ENCODE measurements at places on chromosomes 11 and 22. TPM values are rescaled to one million over a fixed set of nuclear protein-coding genes. Genes with fewer than 3 reads are reported as not detected.

DNA sequence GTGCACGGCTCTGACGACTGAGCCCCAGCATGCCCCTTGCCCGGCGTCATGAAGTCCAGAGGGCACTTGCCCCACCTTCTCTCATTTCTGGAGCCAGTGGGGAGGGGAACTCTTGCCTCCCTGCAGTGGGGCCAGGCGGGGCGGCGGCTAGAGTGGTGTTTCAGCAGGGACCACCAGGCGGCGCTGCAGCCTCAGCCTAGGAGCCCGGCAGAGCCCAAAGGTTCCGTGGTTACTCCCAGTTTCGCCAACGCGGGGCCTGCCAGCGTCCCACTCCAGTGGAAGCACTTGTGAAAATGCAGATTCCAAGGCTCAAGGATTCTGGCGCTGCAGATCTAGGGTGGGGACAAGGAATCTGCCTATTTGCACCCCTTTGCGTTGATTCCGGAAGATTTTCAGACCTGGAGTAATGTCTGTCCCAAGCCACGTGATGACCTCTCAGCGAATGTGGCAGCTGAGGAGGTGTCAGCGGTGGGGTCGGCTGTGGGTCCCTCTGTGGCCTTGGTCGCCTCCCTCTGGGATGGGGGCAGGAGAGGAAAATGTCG, 55.7 kb downstream of the CD82 start:
- peaks cover 29% of the 10 kb centered on the region for H3K36me3 ChIP-seq
- DNase-seq: peak; percentile 75
- H3K27ac ChIP-seq: peak overlapping the region; percentile 9
- peaks cover 36% of the 10 kb centered on the region for H3K4me1 ChIP-seq
- H3K27me3 ChIP-seq: no peaks in the 10 kb centered on the region

GRCh38 chr11:40647295-40647694, 812.2 kb downstream of the LRRC4C start:
- no peaks in the 10 kb centered on the region for H3K4me1 ChIP-seq
- H3K36me3 ChIP-seq: no peaks in the 10 kb centered on the region
- no peaks in the 10 kb centered on the region for H3K27me3 ChIP-seq
- H3K27ac ChIP-seq: no peak overlapping the region
- no peak overlapping the region for H3K4me3 ChIP-seq
- no peak for DNase-seq

The ANKK1 gene
- total RNA-seq: 0.07 TPM

GRCh38 chr11:109237636-109238035, 184.4 kb upstream of the C11orf87 start:
- H3K36me3 ChIP-seq: no peaks in the 10 kb centered on the region
- H3K27ac ChIP-seq: no peak overlapping the region
- DNase-seq: no peak
- no peak overlapping the region for H3K4me3 ChIP-seq
- no peaks in the 10 kb centered on the region for H3K4me1 ChIP-seq

GRCh38 chr11:101848262-101848661, 66.5 kb upstream of the CEP126 start:
- H3K36me3 ChIP-seq: no peaks in the 10 kb centered on the region
- H3K27me3 ChIP-seq: no peaks in the 10 kb centered on the region
- H3K4me1 ChIP-seq: no peaks in the 10 kb centered on the region
- H3K4me3 ChIP-seq: no peak overlapping the region

- no peak for DNase-seq
- no peaks in the 10 kb centered on the region for H3K36me3 ChIP-seq
- no peaks in the 10 kb centered on the region for H3K27me3 ChIP-seq
These were observed 59.1 kb downstream of the SCGB1A1 start for GRCh38 chr11:62477927-62478326.

GRCh38 chr22:48883211-48883960, 944.3 kb downstream of the BRD1 start:
- H3K4me1 ChIP-seq: no peaks in the 10 kb centered on the region
- no peak overlapping the region for H3K4me3 ChIP-seq
- H3K27ac ChIP-seq: no peak overlapping the region
- H3K36me3 ChIP-seq: no peaks in the 10 kb centered on the region

The SLC22A9 gene
- not detected for total RNA-seq

DNA sequence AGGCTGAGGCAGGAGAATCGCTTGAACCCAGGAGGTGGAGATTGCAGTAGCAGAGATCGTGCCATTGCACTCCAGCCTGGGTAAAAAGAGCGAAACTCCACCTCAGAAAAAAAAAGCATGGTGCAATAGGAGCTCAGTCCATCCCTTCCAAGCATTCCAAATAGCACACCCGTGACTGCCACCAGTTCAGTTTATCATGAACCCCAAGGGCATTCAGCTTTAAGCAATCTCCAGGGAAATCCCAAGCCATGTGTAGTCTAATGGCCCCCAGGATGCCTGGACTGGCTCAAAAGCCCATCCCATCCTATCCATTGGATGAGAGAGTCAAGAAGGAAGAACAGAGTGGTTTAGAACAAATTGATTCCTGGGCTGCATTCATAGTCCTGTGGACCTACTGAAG, 16.2 kb downstream of the MICAL3 start:
- no peaks in the 10 kb centered on the region for H3K4me1 ChIP-seq
- no peak for DNase-seq
- no peaks in the 10 kb centered on the region for H3K36me3 ChIP-seq
- peaks cover 4% of the 10 kb centered on the region for H3K27me3 ChIP-seq
- H3K4me3 ChIP-seq: no peak overlapping the region

DNA sequence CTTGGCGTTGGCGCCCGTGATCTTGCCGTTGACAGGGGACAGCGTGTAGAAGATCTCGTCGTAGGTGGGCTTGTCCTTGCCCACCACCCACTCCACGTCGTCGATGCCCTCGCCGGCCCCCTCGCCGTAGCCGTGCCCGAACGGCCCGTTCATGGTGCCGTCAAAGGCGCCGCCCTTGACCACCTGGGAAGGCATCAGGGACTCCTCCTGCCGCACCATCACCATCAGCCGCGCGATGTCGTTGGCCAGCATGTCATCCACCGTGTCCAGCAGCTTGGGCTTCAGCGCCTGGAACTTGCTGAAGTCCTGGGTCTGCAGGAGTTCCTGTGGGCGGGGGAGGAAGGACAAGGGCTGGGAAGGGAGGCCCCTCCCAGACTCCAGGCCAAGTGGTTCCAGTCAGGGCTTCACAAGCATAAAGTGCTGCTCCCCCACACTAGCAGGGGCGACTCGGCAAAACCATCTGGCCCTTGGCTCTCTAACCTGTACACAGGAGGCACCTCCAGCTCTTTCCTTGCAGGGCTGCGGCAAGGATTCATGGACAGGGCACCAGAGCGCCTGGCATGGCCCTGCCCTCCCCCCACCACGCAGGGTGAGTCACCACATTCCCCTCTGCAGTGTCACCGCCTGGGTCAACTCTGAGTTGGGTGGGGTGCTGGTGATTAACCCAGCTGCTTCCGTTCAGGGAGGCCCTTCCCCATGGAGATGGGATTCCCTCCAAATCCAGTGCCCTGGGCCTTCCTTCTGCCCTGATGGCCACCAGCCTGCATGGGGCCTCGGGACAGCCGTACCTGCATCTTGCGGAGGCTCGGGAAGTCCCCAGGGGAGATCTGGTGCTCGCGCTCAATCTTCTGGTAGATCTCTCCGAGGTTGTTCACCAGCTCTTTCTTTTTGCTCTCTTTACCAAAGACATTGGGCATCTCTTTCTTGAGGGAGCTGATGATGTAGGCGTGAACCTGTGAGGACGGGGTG, 10.4 kb upstream of the CDC42BPG start:
- peak overlapping the region; percentile 45 for H3K4me3 ChIP-seq
- H3K27ac ChIP-seq: peak overlapping the region; percentile 79
- no peaks in the 10 kb centered on the region for H3K27me3 ChIP-seq
- peak; percentile 75 for DNase-seq
- peaks cover 88% of the 10 kb centered on the region for H3K4me1 ChIP-seq
- H3K36me3 ChIP-seq: peaks cover 58% of the 10 kb centered on the region

GRCh38 chr22:43926349-43926710, 2.7 kb downstream of the PNPLA3 start:
- H3K4me1 ChIP-seq: peaks cover 4% of the 10 kb centered on the region
- H3K27me3 ChIP-seq: peaks cover 12% of the 10 kb centered on the region
- H3K4me3 ChIP-seq: no peak overlapping the region
- H3K36me3 ChIP-seq: no peaks in the 10 kb centered on the region
- no peak overlapping the region for H3K27ac ChIP-seq

The OR10D3 gene
- total RNA-seq: not detected

GRCh38 chr11:66720223-66720898, 8.7 kb downstream of the SPTBN2 start:
- H3K27ac ChIP-seq: no peak overlapping the region
- H3K4me1 ChIP-seq: peaks cover 8% of the 10 kb centered on the region
- no peak overlapping the region for H3K4me3 ChIP-seq
- peaks cover 33% of the 10 kb centered on the region for H3K27me3 ChIP-seq

The TRIM34 gene
- total RNA-seq: 11.9 TPM

The PLEKHA7 gene
- 5.1 TPM for total RNA-seq

GRCh38 chr22:43488031-43488866, 76.4 kb downstream of the MPPED1 start:
- peaks cover 5% of the 10 kb centered on the region for H3K27me3 ChIP-seq
- DNase-seq: no peak
- no peak overlapping the region for H3K4me3 ChIP-seq
- no peaks in the 10 kb centered on the region for H3K4me1 ChIP-seq
- H3K27ac ChIP-seq: no peak overlapping the region
- H3K36me3 ChIP-seq: no peaks in the 10 kb centered on the region

DNA sequence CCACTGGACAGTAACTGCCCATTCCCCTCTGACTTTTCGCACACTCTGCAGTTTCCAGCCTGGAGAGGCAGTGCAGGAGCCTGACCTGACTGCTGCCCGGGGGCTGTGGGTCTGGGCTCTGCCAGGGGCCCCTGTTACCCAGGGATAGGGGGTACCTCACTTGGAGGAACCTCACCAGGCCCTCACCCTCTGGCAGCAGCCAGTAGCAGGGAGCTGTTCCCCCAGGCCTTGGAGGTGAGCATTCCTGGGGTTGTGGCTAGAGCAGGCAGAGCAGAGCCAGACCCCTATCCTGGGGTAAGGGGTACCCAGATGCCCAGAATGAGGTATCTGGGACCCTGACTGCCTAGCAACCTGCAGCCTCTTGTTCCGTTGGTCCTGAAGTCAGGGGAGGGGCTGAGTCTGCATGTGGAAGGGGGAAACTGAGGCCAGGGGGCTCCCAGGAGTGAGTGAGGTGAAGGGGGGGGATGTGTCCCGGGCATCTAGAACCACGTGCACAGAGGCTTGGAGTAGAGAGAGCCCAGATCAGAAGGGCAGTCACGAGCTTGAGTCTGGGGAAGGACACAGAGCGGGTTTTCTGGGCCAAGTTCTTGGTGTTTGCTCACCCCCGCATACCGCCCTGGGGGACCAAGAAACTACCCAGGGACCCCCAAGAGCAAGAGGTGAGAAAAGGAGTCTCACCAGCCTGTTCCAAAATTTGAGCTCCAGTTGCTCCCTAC, 43.9 kb upstream of the ACCSL start:
- H3K27ac ChIP-seq: no peak overlapping the region
- H3K4me3 ChIP-seq: no peak overlapping the region
- no peak for DNase-seq
- peaks cover 12% of the 10 kb centered on the region for H3K27me3 ChIP-seq
- no peaks in the 10 kb centered on the region for H3K4me1 ChIP-seq
- H3K36me3 ChIP-seq: no peaks in the 10 kb centered on the region

The ADM2 gene
- total RNA-seq: 7.4 TPM

DNA sequence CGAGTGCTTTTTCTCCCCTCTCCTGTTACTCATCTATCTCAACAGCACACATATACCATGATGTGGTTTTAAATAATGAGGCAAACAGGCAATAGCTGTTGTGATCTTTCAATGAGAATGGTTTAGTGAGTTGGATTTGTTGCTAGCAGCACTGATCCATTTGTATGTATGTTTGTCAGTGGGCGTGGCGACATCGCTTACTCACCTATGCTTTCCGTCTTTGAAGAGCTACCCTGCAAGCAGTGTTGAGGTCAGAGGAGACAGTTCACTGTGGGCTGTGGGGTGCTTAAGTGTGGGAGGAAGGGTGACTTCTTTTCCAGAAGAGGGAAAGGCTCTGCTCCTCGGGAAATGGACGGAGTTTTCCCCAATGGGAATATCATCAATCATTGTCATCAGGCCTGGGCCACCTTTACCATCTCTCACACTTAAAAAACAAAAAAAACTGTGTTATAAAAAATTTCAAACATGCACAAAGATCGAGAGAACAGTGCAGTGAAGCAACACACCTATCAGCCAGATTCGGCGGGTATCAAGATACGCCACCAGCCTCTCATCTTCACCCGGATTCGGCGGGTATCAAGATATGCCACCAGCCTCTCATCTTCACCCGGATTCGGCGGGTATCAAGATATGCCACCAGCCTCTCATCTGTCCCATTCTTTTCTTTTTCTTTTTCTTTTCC, 83.8 kb downstream of the TBC1D22A start:
- H3K27me3 ChIP-seq: no peaks in the 10 kb centered on the region
- H3K4me3 ChIP-seq: no peak overlapping the region
- H3K27ac ChIP-seq: no peak overlapping the region
- peak; percentile 15 for DNase-seq
- H3K36me3 ChIP-seq: peaks cover 14% of the 10 kb centered on the region

DNA sequence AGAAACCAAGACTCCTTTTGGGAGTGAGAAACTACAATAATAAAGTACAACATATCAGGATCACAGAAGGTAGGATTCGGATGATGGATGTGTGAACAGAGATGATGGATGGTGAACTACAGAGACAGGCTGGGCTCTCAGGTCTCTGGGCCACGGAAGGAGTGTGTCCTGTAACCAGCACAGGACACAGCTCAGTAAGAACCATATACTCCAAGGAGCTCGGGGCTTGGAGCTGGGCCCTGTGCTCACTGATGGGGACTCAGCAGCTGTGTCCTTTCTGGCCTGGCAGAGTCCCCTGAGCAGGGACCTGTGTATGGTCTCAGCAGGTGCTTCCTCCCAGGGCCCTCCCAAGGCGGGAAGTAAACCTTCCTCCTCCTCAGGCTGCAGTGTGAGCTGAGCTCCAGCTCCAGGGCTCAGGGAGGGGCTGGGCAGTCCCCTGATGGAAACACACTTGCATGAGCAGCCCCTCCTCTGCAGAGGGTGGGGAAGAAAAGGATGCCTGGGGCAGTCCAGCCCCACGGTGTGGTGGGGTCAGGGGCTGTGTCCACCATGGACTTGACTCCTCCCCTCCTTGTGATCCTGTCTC, 39.8 kb upstream of the TOP3B start:
- no peaks in the 10 kb centered on the region for H3K4me1 ChIP-seq
- H3K4me3 ChIP-seq: no peak overlapping the region
- H3K27me3 ChIP-seq: peaks cover 4% of the 10 kb centered on the region
- DNase-seq: no peak
- H3K27ac ChIP-seq: no peak overlapping the region

GRCh38 chr22:43000441-43001175, 14.3 kb downstream of the PACSIN2 start:
- H3K4me1 ChIP-seq: peaks cover 78% of the 10 kb centered on the region
- no peaks in the 10 kb centered on the region for H3K36me3 ChIP-seq

The PNPLA5 gene
- total RNA-seq: not detected

The TRIM21 gene
- 40.3 TPM for total RNA-seq

- DNase-seq: no peak
- H3K27me3 ChIP-seq: peaks cover 34% of the 10 kb centered on the region
- H3K4me1 ChIP-seq: no peaks in the 10 kb centered on the region
- H3K36me3 ChIP-seq: no peaks in the 10 kb centered on the region
These were observed 35.6 kb upstream of the EIF3D start for GRCh38 chr22:36564422-36565158.

The USP2 gene
- total RNA-seq: 1.4 TPM

The C1QTNF5 gene
- total RNA-seq: not detected

GRCh38 chr11:47991894-47992293, 11.5 kb downstream of the PTPRJ start:
- peaks cover 6% of the 10 kb centered on the region for H3K36me3 ChIP-seq
- peaks cover 49% of the 10 kb centered on the region for H3K4me1 ChIP-seq

The RGL4 gene
- total RNA-seq: 9.1 TPM

- H3K36me3 ChIP-seq: no peaks in the 10 kb centered on the region
- no peak overlapping the region for H3K4me3 ChIP-seq
- H3K27me3 ChIP-seq: no peaks in the 10 kb centered on the region
- DNase-seq: no peak
These were observed 58.7 kb downstream of the AHNAK start for GRCh38 chr11:62487738-62488551.

Measured in activated CD4-positive, alpha-beta memory T cell treated with anti-CD3 and anti-CD28 coated beads for 36 hours (primary cell).